ENCODE measurements at places on chromosomes 11 and 22.

GRCh38 chr11:68436162-68436888 is 24.2 kb upstream of the PPP6R3 start:
- no peak for DNase-seq

- DNase-seq, result no peak
Measured at GRCh38 chr22:46416520-46416871, 81.0 kb downstream of the TRMU start.

DNA sequence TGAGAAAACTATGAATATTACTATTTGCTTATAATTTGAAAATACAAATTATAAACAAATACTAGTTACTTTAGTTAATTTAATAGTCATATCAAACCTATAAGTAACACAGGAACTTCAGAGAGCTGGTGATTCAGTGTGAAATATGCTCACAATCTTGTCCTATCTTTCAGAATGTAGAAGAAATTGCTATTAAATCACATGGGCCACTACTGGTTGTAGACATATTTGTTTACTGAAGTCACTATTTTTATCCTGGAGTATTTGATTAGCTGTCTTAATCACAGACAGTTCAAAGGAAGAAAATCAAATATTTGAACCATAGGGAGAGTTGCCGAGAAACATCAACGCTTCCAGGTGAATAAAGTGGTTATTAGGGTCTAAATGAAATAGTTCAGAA is 187.6 kb upstream of the ANO3 start:
- no peak for DNase-seq

- no peak for DNase-seq
Measured at GRCh38 chr22:37633089-37633624, 6.3 kb upstream of the SH3BP1 start.

DNA sequence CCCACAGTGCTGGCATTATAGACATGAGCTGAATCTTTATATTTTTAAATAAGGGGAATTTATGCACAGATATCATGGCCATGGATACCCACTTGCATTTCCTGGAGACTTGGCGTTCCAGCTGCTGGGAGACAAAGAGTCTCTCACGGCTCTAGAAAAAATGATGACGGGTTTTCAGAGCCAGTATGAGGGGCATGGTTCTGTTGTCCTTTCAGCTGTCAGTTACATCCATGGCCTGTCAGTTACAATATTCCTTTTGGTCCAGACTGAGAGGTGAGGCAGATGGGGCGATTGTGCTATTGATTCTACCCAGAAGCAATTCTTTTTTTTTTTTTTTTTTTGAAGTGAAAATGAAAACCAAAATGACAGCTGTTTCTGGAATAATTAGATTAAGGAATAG is 29.7 kb downstream of the USH1C start:
- DNase-seq, result no peak

- DNase-seq, result no peak
Measured at GRCh38 chr11:79139900-79140299, 300.9 kb downstream of the TENM4 start.

DNA sequence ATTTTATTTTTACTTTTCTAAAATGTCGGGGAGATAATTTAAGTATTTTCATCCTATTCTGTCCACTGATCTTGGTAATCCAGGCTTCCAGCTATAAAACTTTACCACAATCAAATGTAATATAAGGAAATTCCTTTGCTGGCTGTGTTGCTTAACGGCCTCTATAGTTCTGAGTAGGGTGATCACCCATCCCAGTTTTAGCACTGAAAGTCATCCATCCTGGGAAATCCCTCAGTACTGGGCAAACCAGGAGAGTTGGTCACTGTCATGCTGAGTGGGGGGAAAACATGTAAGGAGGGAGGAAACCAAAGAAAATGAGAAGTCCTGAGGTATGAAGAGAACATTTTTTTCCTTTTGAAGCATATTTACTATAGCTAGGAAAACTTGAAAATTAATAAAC is 12.8 kb upstream of the BACE1-AS start:
- DNase-seq, result no peak

GRCh38 chr11:12979928-12980689 is 29.0 kb upstream of the RASSF10 start:
- no peak for DNase-seq

DNA sequence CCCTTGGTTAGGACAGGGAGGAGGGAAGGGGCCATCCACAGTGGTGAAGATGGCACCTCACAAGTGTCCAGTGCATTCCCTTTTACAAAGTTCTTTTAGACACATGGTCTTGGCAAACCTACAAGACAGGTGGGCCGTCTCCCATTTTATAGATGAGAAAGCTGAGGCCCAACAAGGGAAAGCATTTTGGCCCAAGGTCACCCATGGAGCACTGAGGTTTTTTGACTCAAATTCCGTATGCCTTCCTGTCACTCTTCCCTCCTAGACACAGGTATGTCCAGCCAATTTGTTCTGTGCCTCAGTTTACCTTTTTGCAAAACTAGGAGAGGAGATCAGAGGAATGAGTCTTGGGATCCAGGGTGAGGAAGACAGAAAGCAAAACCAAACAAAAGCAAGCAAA is 1.2 kb downstream of the C1QTNF4 start:
- DNase-seq, result no peak

- peak; percentile 30 for DNase-seq
Measured at GRCh38 chr11:1936781-1937615, 10.1 kb upstream of the MRPL23 start.

DNA sequence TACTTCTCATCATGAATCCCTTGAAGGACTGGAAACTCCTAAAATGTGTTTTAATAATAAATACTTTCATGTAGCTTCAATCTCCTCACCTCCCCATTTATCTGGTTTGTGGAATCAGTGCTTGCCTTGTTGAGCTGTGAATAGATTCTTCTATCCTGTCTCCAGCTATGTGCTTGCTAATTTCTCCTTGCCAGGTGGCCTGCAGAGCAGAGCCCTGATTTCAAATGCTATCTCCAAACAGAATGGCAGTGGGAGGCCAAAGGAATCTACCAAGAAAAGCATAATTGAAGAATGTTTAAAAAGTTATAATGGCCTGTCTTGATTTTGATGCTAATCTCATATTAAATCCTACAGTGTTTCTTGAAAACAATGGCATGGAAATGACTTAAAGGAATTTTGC is 309.3 kb upstream of the CHORDC1 start:
- DNase-seq, result no peak
